ENCODE measurements at places on chromosomes 16 and 17. TPM values are rescaled to one million over a fixed set of nuclear protein-coding genes. Genes with fewer than 3 reads are reported as not detected.

The RNF166 gene
- 14.1 TPM for total RNA-seq

The VMO1 gene
- 0.27 TPM for total RNA-seq

The CNTNAP1 gene
- total RNA-seq, result 41.5 TPM

The CLDN6 gene
- 1.1 TPM for total RNA-seq

The CES3 gene
- not detected for total RNA-seq

The C17orf100 gene
- 0.63 TPM for total RNA-seq

The HOXB9 gene
- not detected for total RNA-seq

The CSH1 gene
- total RNA-seq, result not detected

The CCL11 gene
- not detected for total RNA-seq

The WFIKKN2 gene
- under 0.01 TPM for total RNA-seq

The LHX1 gene
- 0.49 TPM for total RNA-seq

The MT4 gene
- total RNA-seq, result not detected

The NTHL1 gene
- total RNA-seq, result 36.1 TPM

The FOXJ1 gene
- not detected for total RNA-seq

The PRR15L gene
- not detected for total RNA-seq

The FBXW10B gene
- total RNA-seq, result not detected

The C17orf113 gene
- 0.49 TPM for total RNA-seq

The ETV4 gene
- 0.41 TPM for total RNA-seq

The FA2H gene
- not detected for total RNA-seq

The PPP1R1B gene
- total RNA-seq, result 4.1 TPM

The ODAD4 gene
- total RNA-seq, result 0.16 TPM

The SEZ6L2 gene
- 1.4 TPM for total RNA-seq

The SPATA22 gene
- not detected for total RNA-seq
